ENCODE measurements at places on chromosomes 13 and 19.
A peak's percentile ranks its signal among the peaks of the same experiment; 100 is the strongest.

DNA sequence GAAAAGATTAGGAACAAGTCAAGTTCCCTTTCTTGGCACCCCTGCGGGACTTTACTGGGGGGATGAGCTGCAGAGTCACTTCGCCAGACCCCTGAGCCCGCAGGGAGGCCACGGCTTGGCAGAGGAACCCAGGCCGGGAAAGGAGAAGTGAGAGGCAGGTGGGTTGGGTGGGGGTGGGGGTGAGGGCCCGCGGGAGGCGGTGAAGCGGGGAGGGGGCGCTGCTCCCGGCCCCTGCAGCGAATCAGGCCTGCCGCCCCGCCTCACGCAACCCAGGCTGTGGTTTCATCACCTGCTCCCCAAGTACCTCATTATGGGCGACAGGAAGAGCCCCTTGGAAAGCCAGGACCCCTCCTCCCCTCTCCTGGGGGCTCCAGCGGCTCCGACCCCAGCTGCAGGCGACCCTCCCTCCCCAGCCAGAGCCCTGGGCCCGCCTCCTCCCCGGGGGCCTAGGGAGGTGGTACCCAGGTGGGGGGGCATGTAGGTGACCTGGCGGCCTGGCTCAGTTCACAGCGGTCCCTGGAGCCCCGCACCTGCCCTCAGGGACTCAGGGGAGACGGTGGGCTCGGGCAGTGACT, 9.5 kb downstream of the MEF2B start:
- DNase-seq, result no peak

DNA sequence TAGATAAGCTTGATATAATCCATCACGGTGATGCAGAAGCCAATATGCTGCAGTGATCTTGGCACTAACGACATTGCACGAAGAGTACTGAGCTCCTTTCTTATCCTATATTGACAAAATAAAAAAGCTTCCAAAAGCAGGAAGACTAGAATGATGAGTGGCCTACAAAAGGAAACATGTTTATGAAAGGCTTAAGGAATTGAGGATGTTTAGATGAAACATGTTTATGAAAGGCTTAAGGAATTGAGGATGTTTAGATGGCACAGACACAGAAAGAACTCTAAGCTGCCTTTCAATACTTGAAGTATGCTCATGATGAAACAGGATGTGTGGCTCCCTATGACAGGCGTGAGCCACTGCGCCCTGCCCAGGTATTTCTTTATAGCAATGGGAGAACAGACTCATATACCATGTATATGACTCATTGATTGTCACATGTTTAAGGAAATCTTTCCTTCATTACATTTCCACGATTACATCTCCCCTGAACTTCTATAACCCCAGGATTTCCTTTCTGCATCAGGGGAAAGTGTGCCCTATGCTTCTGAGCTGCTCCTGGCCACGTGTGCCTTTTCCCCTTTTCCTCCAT, 690.8 kb upstream of the ARGLU1 start:
- no peak for DNase-seq

- DNase-seq, result no peak
Measured at GRCh38 chr13:114070098-114070799, 62.2 kb downstream of the RASA3 start.

GRCh38 chr13:112643759-112644459, 45.9 kb upstream of the ATP11A start:
- no peak for DNase-seq

DNA sequence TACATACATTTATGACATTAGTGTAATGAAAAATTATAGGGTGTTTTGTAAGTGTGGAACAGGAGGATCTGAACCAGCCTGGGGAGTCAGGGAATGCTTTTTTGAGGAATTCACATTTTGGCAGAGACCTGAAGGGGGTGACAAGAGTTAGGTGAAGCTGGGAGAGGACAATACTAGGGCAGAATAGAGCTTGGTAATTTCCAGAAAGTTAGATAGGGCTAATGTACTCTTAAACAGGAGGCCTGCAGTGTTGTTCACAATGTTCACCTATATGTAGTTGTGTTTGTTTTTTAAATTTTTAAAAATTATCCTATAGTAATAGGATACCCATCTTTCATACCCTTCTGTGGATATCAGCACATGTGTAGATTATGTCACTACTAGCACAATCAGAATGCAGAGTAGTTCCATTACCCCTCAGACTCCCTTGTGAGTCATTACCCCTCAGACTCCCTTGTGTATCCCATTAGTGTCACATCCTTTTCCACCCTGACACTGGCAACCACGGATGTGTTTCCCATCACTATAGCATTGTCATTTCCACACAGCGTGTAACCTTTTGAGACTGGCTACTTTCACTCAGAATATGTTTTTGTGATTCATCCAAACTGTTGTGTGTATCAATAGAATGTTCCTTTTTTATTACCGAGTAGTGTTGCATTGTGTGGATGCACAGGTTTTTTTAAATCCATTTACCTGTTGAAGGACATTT, 43.1 kb downstream of the PCCA start:
- DNase-seq, result no peak

- no peak for DNase-seq
Measured at GRCh38 chr13:68676513-68677115, 1431.0 kb upstream of the ATXN8OS start.

- DNase-seq, result peak; percentile 78
Measured at GRCh38 chr19:34430738-34431625, 2.8 kb downstream of the UBA2 start.

DNA sequence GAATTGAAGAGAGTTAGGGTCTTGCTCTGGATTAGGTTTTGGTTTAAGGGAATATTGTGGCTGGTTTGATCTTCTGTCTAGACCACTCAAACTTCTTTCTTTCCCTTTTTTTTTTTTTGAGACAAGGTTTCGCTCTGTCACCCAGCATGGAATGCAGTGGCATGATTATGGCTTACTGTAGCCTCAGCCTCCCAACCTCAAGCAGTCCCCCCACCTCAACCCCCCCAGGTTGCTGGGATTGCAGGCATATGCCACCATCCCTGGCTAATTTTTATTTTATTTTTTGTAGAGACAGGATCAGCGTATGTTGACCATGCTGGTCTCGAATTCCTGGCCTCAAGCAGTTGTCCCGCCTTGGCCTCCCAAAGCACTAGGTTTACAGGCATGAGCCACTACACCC, 21.2 kb downstream of the ARHGAP35 start:
- DNase-seq, result no peak

DNA sequence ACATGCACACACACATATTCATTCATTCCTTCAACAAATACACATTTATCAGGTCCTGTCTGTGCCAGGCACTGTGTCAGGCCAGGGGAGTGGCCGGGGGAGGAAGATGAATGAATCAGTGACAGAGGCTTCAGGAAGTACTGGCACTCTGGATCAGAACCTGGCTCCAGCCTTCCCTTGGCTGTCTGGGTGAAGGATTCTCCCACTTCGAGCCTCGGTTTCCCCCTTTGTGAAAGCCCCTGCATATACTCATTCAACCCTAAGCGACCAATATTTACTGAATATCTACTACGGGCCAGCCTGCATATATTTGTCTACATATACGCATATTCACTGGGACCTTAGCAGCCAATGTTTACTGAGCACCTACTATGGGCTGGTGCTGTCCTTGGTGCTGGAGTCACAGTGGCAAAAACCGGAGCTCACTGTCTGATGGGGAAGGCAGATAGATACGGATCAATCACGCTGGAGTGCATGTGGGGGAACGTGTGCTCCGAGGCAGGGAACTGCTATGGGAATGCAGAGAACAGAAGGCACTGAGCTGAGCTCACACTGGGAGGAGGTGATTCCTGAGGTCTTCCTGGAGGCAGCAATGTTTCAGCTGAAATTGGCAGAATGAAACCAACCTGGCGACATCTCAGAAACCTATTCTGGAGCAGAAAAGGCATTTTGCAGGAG, 636 bp upstream of the ZNF579 start:
- peak; percentile 28 for DNase-seq

GRCh38 chr19:21749090-21749489, 18.3 kb downstream of the ZNF100 start:
- no peak for DNase-seq

GRCh38 chr13:64910096-64910495, 2320.0 kb downstream of the PCDH9 start:
- DNase-seq, result no peak

DNA sequence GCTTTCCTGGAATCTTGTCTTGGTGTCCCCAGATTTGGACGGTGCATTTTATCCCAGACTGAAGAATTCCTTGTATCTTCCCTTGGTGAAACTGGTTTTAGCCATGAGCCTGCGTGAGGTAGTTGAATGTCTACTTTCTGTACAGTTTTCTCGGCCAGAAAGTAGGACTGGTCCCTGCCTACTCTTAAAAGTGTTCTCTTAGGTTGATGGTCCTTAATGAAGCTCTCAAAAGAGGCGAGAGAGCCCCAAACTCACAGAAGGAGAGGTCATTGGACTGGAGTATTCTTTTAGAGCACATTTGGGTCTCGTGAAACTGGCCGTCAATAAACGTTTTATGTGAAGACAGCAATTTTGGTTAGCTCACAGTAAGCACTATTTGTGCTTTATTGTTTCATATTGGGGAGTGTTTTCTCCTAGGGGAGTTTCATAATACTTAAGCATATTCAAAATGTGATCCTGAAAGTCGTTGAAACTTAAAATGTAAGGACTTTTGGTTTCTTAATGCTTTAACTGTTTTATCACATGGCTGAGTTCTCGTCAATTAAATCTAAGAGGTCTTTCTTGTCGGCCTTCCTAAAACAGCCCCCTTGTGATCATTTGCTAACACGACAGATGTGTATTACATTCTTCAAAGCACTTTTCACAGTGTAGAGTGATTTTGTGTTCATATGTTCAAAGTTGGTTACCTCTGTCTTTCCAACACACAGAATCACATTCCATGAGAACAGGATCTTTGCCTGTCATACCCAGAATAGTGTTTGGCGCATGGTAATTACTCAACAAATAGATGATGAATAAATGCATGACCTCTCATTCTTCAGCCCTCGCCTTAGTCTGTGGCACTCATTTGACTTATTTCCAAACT, 889 bp downstream of the GTF2F2 start:
- DNase-seq, result peak; percentile 13

DNA sequence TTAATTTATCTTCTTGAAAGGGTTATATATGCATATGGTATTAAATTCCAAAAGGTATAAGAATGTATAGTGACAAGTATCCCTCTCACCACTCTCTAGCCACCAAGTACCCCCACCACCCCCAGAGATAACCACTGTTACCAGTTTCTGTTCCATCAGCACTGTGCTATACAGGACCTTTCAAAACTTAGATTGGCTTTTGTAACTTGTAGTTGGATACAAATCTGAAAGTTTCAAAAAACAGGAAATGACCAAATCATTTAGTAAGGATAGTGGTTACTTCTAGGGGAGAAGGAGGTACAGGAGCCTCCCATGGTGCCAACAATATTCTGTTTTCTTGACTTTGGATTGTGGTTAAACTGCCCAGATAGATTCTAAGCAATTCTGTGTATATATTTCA, 56.7 kb downstream of the AKAP11 start:
- DNase-seq, result peak; percentile 23

GRCh38 chr19:54287456-54287855, 6.5 kb upstream of the LILRB2 start:
- no peak for DNase-seq

- DNase-seq, result no peak
Measured at GRCh38 chr13:67880916-67881315, 650.8 kb upstream of the PCDH9 start.

DNA sequence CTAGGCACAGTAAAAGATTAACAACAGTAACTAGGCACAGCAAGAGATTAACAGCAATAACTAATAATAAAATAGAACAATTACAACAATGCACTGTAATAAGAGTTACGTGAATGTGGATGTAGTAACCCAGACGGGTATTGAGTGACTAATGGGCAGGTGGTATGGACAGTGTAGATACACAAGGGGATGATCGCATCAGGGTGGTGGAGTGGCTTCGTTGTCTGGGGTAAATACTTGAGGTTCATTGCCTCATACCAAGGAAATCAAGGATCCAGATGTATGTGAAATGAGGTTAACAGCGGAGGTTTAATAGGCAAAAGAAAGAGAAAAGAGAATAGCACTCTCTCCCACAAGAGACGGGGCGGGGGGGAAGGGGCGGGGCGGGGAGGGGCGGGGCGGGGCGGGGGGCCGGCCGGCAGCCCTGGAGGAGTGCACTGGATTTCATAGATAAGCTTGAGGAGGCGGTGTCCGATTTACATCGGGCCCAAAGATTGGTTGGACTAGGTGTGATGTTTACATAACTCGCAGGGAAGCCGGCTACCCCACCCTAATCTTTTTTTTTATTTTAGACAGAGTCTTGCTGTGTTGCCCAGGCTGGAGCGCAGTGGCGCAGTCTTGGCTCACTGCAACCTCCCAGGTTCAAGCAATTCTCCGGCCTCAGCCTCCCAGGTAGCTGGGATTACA, 106.3 kb downstream of the KCTD15 start:
- DNase-seq, result no peak

- DNase-seq, result no peak
Measured at GRCh38 chr19:1047696-1048147, 7.8 kb downstream of the ABCA7 start.

DNA sequence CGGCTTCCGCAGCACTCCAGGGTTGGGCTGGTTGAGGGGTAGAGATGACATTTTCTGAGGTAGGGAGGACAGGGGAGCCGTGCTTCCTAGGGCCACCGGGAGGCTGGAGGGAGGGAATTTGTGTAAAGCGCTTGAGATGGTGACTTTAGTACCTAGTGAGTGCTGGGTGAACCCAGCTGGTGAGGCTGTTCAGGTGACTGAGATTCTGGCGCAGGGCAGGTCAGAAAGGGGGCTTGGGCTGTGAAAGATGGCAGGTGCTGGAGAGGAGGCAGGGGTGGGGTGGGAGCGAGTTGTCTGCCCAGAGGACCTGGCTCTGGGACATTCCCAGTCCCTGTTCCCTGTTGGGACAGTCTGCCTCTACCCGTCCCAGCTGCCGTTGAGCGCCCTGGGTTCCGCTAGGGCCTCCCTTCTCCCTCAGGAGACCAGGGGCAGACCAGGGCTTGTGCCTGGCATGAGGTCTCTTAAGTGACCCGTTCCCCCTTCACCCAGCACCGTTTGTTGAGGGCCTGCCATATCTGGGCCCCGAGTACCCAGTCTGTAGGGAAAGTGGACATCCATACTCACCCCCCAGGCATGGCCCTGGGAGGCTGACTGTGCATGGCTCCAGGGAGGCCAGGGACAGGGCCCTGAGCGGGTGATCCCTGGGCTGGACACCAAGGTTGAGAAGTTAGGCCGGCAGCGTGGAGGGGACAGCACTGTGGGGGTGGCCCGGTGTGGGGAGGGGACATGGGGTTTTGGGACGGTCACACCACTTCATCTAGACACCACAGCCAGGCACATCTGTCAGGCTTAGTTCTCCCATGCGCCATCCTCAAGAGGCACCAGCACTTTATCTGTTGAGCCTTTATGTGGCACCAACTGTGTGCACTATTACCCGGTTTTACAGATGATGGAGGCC, 5.0 kb downstream of the PTOV1 start:
- DNase-seq, result no peak

GRCh38 chr13:57511603-57512002, 119.9 kb upstream of the PCDH17 start:
- no peak for DNase-seq

- DNase-seq, result no peak
Measured at GRCh38 chr13:97844151-97844550, 109.3 kb upstream of the IPO5 start.

DNA sequence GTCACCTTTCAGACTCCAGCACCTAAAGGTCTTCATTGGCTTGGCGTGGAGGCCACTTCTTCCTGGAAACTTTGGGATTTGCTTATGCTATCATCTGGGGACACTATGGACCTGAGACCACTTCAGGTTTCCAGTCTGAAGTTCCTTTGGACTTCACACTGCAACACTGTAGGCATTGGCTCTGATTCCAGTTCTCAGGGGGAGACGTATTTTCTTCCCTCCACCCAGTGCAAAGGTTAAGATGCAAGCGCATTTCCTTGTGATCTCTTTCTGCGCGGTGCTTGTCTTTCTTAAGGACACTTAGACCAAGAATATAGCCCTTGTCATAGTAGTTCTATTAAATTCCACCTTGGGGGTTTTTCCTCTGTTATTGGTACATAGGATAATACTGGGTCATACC, 299.8 kb downstream of the TSHZ3 start:
- DNase-seq, result no peak

All from CD4-positive, alpha-beta T cell treated with Interleukin-21 for 1 hour (primary cell).